ENCODE measurements at places on chromosomes 16 and 17. TPM values are rescaled to one million over a fixed set of nuclear protein-coding genes. Genes with fewer than 3 reads are reported as not detected.

Gene C1QL1
- total RNA-seq: 1.1 TPM

Gene CDH8
- total RNA-seq: 12.3 TPM

Gene RNF167
- total RNA-seq: 129 TPM

Gene FAM83G
- total RNA-seq: 8.3 TPM

Gene RAB11FIP4
- total RNA-seq: 40.7 TPM

Gene FOXN1
- 1.5 TPM for total RNA-seq

Gene MMP15
- total RNA-seq: 15.4 TPM

Gene CNTNAP1
- 15.3 TPM for total RNA-seq

Gene G6PC3
- total RNA-seq: 76.2 TPM

Gene TSPAN10
- 2.5 TPM for total RNA-seq

Gene ABCC12
- total RNA-seq: not detected

Gene KRTAP9-7
- total RNA-seq: not detected

Gene TNP2
- not detected for total RNA-seq

Gene ADAM11
- 2.2 TPM for total RNA-seq

Gene IRF8
- total RNA-seq: 9.5 TPM

Gene AIPL1
- total RNA-seq: not detected

Gene TMEM100
- total RNA-seq: 8.4 TPM

Gene SLX1A
- 36.4 TPM for total RNA-seq

Gene HAPSTR1
- total RNA-seq: 81.1 TPM

Gene G6PC1
- not detected for total RNA-seq

Gene NPIPB9
- total RNA-seq: 5.8 TPM

Gene MARVELD3
- 12.5 TPM for total RNA-seq

Gene FGF11
- 3.5 TPM for total RNA-seq

Gene ADGRG1
- total RNA-seq: 201 TPM

Gene HS3ST3A1
- total RNA-seq: not detected

Gene HSD3B7
- 14.8 TPM for total RNA-seq

Gene KRTAP4-4
- total RNA-seq: not detected

Gene RHBDF2
- 41.6 TPM for total RNA-seq

Gene CLCN7
- 77.5 TPM for total RNA-seq

Gene C17orf100
- total RNA-seq: 1.8 TPM

Gene EFNB3
- total RNA-seq: 2.3 TPM

Gene MGAT5B
- total RNA-seq: 1.7 TPM

Gene HCRT
- total RNA-seq: not detected

Gene MED9
- 19.1 TPM for total RNA-seq

Gene P3H4
- 7.8 TPM for total RNA-seq

Gene PRKCA
- 58.1 TPM for total RNA-seq

Gene MFAP4
- total RNA-seq: 119 TPM

Gene ZNF385C
- 1.2 TPM for total RNA-seq

Gene GGA3
- 61.4 TPM for total RNA-seq

Gene NEUROD2
- total RNA-seq: not detected

Gene LGALS9C
- not detected for total RNA-seq
